ENCODE measurements at places on chromosomes 6 and 20.

GRCh38 chr6:168206186-168206585 lies 113.4 kb downstream of the DACT2 start:
- no peak overlapping the region for H3K4me3 ChIP-seq
- H3K27ac ChIP-seq = no peak overlapping the region
- H3K4me1 ChIP-seq = peaks cover 22% of the 10 kb centered on the region
- no peak for DNase-seq
- H3K27me3 ChIP-seq = no peaks in the 10 kb centered on the region

GRCh38 chr6:111657146-111657545 lies 51.5 kb upstream of the TRAF3IP2 start:
- no peak overlapping the region for H3K4me3 ChIP-seq
- H3K36me3 ChIP-seq = peaks cover 6% of the 10 kb centered on the region
- H3K27me3 ChIP-seq = no peaks in the 10 kb centered on the region
- DNase-seq = no peak
- no peak overlapping the region for H3K27ac ChIP-seq

GRCh38 chr6:124968401-124968800 lies 6.2 kb downstream of the RNF217 start:
- H3K27me3 ChIP-seq = no peaks in the 10 kb centered on the region
- peaks cover 22% of the 10 kb centered on the region for H3K36me3 ChIP-seq
- no peak overlapping the region for H3K27ac ChIP-seq
- no peak overlapping the region for H3K4me3 ChIP-seq
- H3K4me1 ChIP-seq = peaks cover 17% of the 10 kb centered on the region

DNA sequence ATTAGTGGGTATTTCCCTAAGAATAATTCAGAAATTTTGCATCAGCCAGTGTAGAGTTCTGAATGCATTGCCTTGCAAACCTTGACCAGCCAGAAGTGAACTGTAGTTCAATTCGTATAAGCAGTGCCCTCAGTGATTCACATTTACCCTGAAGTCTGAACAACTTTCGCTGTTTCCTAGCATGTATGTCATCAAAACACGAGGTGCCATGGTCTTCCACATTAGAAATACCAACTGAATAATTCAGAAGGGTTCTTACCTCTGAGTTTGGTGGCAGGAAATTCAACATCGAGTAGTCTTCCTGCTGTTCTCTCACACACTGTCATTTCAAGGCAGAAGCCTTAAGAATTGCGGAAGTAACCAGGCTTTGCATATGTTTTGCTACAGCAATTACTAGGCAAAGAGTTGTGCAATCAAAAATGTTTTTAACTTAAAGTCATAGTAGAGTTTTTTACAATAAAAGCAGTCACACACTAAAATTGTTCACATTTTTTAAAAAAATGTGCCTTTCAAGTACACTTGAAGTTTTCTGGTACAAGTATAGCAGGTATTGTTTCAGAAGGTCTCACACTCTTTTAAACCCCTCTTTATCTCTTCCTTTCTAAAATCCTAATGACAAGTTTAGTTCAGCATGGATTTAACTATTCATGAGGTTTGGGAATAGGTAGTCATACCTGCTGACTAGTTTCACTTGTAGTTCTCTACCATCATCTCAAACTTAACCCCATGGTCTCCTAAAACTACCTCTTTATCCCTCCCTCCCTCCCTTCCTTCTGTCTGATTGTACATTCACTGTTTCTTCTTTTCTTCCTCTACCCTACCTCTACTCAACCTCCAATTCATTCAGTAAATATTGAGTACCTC lies 118.3 kb downstream of the STXBP5 start:
- no peak overlapping the region for H3K27ac ChIP-seq
- no peaks in the 10 kb centered on the region for H3K4me1 ChIP-seq
- H3K4me3 ChIP-seq = no peak overlapping the region

DNA sequence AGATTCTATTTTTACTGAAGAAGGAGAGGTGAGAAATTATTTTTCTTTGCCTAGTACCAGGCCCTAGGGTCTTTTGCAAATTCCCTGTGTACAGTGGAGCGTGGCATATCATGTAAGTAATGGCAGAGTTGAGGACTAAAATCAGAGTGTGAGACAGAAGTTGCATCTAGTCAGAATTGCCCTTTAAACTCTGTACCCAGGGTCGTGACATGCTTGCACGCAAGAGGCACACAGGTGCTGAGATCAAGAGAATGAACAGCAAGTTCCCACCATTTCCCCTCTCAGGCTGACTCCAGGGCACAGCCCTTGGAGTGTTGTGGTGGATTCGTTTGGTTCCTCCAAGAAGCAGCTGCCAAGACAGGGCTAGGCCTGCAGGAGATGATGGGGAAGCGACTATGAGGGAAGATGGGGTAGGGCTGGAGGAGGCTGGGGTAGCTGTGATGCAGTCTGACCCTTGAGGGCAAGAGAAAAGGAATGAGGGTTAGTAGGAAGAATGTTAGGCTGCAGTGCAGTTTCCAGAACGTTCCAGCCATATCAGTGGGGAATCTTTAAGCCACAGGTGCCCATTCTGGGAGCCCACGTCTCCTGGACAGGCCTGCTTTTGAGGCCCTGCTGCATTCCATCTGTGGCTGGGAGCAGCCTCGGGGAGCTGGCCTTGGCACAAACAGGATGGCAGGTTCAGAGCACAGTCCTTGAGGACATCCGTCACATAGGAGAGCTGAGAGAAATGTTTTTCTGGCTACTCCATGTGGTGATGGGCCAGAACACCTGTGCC lies 6.9 kb downstream of the NELFCD start:
- no peak overlapping the region for H3K27ac ChIP-seq
- DNase-seq = no peak
- peaks cover 30% of the 10 kb centered on the region for H3K4me1 ChIP-seq

Measured in progenitor cell of endocrine pancreas (in vitro differentiated cells).